Immature natural killer cell (primary cell): ENCODE measurements at places on chromosomes 1 and 21. TPM values are rescaled to one million over a fixed set of nuclear protein-coding genes. Genes with fewer than 3 reads are reported as not detected.

DNA sequence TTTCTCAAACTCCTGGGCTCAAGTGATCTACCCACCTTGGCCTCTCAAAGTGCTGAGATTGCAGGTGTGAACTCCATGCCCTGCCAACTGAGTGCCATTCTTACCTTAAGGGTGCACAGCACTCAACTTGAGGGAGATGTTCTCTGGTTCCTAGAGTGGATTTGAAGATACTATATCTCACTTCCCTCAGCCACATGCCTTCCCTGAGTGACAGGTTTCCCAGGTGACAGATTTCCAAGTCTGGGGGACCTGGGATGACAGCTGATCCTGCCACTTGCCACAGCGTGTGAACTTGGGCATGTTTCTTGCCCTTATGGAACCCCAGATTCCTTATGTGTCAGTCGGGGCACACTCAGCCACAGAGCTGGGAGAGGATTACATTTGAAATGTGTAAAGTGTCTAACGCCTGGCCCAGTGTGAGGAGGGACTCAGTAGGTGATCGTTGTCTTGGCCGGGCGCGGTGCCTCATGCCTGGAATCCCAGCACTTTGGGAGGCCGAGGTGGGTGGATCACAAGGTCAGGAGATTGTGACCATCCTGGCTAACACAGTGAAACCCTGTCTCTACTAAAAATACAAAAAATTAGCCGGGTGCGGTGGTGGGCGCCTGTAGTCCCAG is 29.6 kb upstream of the BTG2 start:
- no peak for DNase-seq

MCOLN2 gene
- 2.1 TPM for polyA plus RNA-seq

CFHR4 gene
- not detected for polyA plus RNA-seq

- no peak for DNase-seq
These were observed 5.2 kb downstream of the KIAA2013 start for GRCh38 chr1:11921022-11921421.

GRCh38 chr1:179128520-179128919 is 46.6 kb downstream of the TOR3A start:
- DNase-seq, result no peak

GRCh38 chr1:154157520-154158306 is 2.8 kb upstream of the NUP210L start:
- peak; percentile 81 for DNase-seq

- no peak for DNase-seq
These were observed 18.7 kb downstream of the CLSTN1 start for GRCh38 chr1:9805006-9805508.

OR2T11 gene
- not detected for polyA plus RNA-seq

- DNase-seq, result no peak
These were observed 461.8 kb upstream of the CXADR start for GRCh38 chr21:17051054-17051453.

IGSF5 gene
- polyA plus RNA-seq, result not detected

DNA sequence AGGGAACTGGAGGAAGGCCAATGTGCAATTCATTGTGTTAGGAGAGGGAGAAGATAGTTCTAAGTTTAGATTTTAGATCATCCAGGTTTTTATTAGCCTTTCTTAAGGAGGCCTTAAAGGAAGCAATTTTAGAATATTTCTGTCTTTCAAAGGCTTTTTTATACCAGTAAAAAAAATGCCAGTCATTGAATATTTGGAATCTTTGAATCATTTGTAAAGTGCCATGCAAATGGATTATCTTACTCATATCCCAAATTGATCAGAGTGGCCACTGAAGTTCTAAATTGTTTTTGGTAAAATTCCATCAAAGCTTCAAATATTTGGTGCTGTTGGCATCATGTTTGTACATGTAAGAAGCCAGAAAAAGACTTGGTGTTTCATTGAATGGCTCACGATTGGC is 244.8 kb downstream of the RPS6KC1 start:
- no peak for DNase-seq

DNA sequence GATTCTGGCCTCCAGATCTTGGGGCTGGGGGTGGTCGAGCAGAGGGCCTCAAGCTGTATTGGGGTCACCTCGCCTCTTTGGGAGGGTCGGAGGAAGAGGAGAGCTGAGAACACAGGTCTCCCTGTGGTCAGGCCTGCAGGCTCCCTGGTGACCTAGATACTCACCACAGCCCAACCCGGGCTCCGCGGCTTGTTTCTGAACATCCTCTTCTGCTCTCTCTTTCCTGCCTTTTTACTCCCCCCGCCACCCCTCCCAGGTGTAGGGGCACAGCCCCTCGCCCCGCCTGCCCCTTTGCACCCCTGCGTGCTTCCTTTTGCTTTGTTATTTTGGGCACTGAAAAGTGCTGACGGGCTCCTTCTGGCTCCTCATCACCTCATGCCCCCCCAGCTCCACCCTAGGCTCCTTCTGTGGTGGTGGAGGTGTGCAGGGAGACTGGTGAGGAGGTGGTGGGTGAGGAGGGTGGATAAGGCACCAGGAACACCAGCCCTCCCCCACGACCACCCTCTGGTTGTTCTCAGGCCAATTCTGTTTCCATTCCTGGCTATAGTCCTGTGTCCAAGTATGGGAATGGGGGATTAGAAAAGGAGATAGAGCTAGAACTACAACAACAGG is 10.6 kb upstream of the LINGO4 start:
- peak; percentile 32 for DNase-seq

GRCh38 chr1:232624546-232625281 is 5.2 kb downstream of the SIPA1L2 start:
- DNase-seq, result no peak

DNA sequence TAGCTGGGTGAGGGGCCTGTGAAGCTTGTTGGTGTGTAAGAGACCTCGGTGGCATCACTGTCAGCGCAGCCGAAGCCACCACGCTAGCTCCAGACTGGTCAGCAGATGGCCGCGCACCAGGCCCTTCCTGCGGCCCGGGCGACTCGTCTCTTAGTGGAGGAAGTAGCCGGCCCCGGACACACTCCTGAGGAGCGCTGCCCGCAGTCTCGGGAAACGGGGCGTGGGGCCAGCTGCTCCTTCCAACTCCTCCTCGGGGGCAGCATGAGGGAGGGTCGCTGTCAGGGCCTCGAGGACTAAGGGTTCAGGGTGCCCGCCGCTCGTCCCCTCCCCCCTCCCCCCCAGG is 20.4 kb downstream of the H3-3A start:
- no peak for DNase-seq

CHI3L2 gene
- 42.8 TPM for polyA plus RNA-seq

DNA sequence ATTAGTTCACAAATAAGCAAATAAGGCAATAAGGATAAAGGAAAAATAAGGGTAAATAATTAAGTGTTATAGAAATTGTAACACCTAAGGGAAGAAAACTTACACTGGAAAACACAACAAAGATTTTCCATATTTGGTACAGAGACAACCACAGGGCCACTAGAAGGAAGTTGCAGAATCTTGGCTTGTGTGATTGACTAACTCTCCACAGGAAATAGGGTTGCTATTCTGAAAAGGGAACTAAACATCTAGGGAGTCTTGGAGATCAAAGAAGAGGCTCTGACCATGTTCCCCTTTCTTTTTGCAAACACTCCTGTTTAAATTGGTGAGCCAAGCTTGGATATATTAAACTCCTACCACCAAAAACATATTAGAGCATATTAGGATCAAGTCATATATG is 59.1 kb downstream of the APCS start:
- DNase-seq, result no peak

INKA2 gene
- polyA plus RNA-seq, result 0.83 TPM

DNA sequence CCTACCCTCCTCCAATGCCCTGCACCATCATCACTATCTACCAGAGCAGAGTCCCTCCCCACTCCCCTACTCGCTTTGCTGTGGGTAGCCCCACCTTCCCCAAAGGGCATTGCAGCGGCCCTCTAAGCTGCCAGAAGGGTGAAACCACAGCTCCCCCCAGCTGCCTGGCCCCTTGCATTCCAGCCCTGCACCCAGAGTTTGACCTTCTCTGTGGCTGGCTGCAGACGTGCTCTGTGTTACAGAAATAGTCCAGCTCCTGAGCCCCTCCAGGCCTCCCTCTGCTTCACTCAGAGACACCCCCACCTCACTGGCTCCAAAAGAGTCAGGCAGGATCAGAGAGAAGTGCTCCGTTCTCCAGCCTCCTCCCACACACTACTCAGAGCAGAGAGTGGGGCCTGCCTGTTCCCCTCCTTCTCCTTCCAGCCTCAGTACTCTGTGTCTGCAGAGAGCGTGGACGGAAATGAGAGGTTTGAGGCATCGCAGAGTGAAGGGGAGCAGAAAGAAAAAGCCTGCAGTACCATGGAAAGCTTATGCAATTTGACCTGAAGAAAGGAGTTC is 63.2 kb downstream of the PLEKHA6 start:
- no peak for DNase-seq

BSND gene
- polyA plus RNA-seq, result not detected

GART gene
- 26.4 TPM for polyA plus RNA-seq

DNA sequence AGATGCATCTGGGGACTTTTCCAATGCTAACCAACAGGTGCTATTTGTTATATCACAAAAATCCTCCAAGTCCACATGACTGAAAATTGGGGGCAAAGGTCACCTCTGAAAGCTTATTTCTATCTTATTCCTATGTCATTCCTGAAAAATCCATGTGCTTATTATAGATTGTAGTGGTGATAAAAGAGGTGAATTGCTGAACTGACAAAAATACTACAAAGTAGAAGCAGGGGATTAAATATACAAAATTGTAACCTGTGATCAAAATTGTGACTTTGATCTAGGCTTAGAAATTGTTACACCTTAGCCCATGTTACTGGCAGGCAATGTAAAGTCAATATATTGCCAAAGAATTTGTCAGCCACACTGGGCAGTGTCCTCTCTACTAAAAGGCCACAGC is 62.3 kb downstream of the IER5 start:
- DNase-seq, result no peak

- no peak for DNase-seq
These were observed 124.3 kb downstream of the CENPF start for GRCh38 chr1:214727274-214727673.

CHRNB2 gene
- polyA plus RNA-seq, result not detected

- DNase-seq, result no peak
These were observed 5.9 kb downstream of the NRIP1 start for GRCh38 chr21:15058854-15059263.

GRCh38 chr1:24411963-24412362 is 1.6 kb downstream of the STPG1 start:
- no peak for DNase-seq

DNA sequence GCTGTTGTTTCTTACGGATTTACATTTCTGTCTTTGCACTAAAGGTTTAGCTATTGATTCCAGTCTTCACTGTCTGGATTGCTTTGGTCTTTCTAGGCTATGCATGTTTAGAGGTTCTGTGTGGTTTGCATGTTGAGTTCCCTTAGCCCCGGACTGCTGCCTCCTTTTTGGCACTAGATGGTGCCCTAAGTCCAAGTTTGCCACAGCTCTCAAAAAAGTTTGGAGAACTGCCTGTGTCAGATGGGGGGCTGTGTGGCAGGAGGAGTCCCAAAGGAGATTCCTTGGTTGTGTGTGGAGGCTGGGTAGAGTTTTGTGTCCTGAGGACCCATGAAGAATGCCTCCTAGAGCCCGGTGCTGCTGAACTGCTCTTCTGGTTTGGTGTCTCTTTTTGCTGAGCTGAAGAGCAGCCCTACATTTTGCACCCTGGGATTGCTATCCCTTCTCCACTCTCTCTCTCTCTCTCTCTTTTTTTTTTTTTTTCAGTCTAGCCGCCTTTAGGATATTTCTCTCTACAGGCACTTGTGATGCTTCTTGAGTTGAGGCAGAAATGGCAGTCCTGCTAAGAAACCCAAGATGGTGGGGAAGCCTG is 74.4 kb downstream of the PTGS2 start:
- no peak for DNase-seq

DNA sequence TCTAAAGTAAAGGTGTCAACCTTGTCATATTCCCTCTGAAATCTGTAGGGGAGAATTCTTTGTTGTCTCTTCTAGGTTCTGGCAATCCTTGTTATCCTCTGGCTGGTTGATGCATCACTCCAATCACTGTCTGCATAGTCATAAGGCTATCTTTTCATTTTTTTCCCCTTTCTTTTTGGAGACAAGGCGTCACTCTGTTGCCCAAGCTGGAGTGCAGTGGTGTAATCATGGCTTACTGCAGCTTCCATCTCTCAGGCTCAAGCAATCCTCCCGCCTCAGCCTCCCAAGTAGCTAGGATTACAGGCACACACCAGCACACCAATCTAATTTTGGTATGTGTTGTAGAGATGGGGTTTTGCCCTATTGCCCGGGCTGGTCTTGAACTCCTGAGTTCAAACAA is 12.9 kb downstream of the DPYD start:
- DNase-seq, result no peak

- no peak for DNase-seq
These were observed 23.4 kb downstream of the RHBG start for GRCh38 chr1:156392452-156392853.

DNA sequence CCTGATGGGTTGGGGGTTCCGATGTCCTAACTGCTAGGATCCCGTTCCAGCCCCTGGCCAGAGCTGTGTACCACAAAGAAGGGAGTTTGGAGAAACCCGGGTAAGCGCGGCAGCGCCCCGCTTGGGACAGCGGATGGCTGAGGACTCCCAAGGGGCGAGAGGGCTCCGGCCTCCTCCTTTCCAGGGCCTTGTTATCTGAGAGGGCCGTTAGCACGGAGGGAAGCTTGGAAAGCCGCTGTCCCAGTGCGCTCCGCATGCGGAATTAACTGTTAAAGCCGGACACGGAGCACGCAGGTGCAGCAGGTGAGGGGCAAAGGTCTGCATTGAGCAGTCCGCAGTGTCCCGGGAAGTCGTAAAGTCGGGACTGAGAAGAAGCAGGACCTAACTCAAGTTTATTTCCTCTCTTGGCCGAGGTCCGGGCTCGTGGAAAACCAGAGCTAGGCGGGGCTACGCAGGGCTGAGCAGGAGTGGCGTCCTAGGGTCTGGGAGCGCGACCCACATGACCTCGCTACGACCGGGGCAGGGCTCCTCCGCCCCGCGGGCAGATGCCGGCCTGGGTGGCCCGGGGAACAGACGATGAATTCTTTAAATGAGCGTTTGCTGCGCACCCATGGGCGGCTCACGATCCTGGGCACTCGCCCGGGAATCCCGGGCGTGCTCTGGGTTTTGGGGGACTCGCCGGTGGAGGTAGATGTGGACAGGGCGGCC is 4.5 kb downstream of the LHX4 start:
- no peak for DNase-seq

RHOU gene
- not detected for polyA plus RNA-seq

- no peak for DNase-seq
These were observed 132.8 kb upstream of the CD34 start for GRCh38 chr1:208043691-208044181.

- no peak for DNase-seq
These were observed 56.9 kb downstream of the LYST start for GRCh38 chr1:235809688-235810397.

DNA sequence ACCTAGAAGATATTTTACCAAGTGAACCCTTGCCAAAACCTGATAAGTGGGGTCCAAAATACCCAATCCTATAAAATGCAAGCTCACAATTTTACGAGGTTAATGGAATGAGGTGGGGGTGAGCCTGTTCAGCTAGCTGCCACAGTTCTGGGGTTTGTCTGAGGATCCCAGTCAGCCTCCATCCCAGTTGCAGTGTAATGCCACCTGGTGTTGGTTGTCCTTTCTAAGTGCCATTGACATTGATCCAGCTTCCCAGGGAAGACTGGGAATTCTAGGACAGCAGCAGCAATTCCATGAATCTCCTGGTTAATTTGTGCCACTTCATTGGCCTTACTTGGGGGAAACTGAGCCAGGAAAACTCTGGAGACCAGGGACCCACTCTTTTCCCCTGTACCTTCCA is 298.3 kb downstream of the RWDD3 start:
- no peak for DNase-seq
